ENCODE measurements at places on chromosomes 12 and 14. TPM values are rescaled to one million over a fixed set of nuclear protein-coding genes. Genes with fewer than 3 reads are reported as not detected.

PARP11 gene
- 5.5 TPM for total RNA-seq

HOTAIR gene
- not detected for total RNA-seq

DNA sequence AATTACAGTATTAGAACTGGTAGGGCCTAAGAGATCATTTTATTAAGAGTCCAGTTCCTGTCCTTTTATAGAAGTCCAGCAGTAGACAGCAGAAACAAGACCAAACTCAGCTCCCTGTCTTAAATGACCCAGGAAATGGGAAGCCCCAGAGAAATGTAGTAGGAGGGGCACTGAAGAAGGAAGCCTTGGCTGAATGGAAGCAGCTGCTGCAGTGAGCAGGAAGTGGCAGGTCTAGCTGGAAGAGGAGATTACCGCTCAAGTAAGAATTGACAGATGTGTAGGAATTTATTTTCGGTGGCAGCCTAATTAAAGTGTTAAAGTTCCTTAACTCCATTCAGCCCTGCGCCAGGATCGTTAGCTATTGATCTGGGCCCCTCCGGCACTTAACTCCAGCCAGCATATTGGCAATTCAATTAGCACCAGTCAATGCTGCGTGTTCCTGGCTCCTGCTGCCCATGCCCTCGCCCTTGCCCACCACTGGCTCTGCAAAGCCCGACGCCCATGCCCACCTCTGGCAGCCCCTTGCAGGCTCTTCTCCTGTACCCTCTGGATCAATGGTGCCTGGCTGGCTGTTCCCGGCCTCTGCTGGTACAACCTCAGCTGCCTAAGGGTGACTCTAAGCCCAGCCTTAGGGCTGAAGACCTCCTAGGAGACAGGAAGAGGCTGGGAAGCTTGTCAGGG is 21.1 kb downstream of the ZFHX2 start:
- no peak for DNase-seq

- DNase-seq: peak; percentile 85
Measured at GRCh38 chr12:4270831-4271716, 2.5 kb upstream of the CCND2 start.

DNA sequence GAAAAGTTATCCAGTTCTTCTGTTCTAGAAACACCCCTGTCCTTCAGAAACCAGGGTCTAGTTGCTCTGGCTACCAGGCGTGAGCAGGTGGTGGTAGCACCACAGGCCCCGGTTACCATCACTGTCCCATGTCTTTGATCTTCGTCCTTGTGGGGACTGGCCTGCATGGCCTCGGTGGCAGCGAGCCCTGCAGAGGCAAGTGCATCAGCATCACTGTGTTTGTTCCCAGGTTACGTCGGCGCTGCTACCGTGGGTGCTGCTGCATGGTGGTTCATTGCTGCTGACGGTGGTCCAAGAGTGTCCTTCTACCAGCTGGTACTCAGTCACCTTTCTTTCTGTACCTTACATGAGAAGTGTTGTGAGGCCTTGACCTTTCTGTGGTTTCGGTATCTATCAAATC is 58.9 kb downstream of the ANAPC7 start:
- no peak for DNase-seq

INHBE gene
- total RNA-seq: not detected

DNA sequence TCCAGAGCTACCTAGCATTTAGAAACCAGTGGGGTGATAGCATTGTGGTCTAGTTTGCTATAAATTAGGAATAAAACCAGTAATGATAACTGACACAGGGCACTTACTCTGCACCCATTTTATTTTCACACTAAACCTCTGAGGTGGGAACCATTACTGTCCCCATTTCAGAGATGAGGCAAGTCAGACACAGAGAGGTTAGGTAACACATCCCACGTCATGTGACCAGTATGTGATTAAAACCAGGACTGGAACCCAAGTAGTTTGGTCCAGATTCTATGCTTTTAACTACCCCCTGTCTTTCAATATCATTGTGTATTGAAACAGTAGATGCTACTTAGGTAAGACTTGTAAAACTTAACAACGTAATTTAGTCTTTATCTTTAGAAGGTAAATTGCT is 110.2 kb downstream of the PLXNC1 start:
- DNase-seq: no peak

FSCB gene
- total RNA-seq: not detected

GSC gene
- 0.38 TPM for total RNA-seq

DNA sequence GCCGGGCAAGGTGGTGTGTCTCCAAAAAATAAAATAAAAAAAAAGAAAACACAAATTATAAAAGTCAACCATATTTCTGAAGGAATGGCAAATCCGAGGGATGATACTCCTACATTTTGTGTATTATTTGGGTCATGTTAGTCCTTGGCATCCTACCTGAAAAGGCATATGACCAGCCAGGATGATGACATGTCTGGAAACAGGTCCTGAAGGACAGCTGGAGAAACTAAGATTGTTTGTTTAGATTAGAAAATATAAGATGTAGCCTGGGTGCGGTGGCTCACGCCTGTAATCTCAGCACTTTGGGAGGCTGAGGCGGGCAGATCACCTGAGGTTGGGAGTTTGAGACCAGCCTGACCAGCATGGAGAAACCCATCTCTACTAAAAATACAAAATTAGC is 47.6 kb upstream of the FOXJ2 start:
- DNase-seq: no peak

ESPL1 gene
- total RNA-seq: 0.97 TPM

GRCh38 chr12:53324113-53324778 is 2.8 kb upstream of the AAAS start:
- no peak for DNase-seq

GRCh38 chr14:47606566-47606965 is 68.8 kb downstream of the MDGA2 start:
- no peak for DNase-seq

DNA sequence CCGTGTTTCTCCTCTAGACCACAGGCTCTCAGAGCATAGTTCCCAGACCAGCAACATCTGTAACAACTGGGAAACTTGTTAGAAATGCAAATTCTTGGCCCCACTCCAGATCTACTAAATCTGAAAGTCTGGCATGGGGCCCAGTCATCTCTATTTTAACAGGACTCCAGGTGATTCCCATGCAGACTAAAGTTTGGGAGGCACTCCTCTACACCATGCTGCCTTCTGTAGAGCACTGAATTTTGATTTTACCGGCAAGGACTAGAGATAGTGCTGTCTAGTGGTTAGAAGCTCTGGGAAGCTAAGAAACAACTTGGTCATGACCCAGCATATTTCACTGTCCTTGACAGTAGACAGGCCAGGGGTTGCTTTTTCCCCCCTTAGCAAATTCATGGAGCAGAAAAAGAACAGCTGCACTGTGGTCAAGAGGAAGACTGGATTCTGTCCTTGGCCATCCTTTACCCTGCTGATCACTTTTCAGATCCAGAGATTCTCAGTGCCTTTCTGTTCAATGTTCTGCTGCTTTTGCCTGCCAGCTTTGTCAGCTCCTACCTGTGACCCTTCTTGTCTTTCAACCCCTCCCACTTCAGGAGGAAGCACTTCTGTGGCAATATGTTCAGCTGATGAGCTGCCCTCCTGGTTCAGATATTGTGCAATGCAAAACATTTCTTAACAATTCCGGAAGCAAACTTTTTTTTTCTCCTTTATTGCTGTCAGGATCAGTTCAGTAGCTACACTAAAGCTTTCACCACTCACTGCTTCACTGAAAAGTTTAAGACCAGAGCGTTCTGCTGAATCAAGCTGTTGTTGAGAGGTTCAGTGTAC is 133.8 kb upstream of the NUDT4 start:
- DNase-seq: no peak

DNA sequence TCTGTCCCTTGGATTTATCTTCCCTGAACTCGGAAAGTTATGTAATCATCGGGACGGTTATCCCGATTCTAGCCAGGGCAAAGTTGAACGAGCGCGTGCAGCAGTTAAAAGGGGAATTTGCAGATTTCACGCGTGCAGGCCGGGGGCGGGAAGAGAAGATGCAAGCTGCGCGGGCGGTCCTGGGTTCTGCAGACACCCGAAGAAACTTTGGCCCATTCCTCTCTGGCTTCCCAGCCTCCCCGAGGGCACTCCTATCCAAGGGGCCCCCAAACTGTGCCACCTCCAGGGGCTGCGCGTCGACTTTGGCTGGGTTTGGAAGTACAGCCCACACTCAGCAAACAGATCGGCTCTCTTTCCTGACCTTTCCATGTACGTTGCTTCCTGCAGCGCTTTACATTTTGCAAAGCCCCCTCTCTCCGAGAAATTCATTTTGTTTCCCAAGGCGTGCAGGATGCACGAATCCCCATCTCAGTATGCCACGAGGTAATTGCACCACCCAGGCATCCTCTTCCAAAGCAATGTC is 941 bp upstream of the PPP1CC start:
- DNase-seq: no peak

GRCh38 chr12:50317203-50317602 is 33.9 kb upstream of the LIMA1 start:
- no peak for DNase-seq

DNA sequence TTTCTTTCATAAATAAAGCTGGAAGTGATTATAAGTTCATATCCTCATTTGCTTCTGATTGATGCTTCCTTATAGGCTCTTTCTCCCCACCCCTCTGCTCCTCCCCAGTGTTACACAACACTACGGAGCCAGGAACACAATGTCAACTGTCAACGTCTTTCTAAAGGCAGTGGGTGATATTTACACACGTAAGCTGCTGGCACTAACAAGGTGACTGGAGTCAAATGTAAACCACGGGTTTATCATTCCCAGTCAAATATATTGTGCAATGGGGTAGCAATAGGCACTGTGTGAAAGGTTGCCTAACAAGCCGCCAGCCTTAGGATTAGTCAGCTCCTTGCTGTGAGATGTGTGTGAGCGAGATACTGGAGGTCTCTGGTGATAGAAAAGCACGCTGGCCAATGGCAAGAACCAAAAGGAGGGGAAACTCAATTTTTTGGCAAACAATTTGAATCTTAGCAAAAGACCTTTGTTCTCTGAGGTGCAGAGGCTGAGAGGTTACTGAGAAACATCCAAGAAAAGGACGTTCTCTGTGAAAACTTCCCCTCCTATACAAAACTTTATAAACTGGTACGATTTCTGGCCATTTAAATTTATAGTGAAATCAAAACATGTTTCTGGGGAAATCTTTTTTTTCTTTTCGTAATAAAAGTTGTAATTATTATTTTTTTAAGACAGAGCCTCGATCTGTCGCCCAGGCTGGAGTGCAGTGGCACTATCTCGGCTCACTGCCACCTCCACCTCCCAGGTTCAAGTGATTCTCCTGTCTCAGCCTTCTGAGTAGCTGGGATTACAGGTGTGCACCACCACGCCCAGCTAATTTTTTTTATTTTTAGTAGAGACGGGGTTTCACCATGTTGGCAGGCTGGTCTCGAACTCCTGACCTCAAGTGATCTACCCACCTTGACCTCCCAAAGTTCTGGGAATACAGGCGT is 22.3 kb upstream of the HECTD1 start:
- DNase-seq: no peak

DNA sequence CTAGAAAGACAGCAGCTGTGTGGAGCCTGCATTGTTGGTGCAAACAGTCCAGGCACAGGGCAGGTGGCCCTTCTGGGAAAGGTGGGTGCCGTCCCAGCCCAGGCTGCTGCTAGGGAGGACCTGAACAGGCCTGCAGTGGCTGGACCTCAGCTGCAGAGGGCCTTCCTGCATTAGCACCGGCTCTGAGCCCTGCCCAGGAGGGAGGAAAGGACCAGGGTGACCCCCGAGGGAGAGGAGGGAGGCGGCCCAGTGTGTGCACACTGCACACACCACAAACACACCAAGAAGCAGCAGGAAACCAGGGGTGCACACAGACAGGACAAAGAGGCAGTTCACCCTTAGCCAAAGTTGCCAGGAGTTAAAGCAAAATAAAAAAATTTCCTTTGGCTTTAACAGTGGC is 8.0 kb upstream of the PGAM5 start:
- DNase-seq: no peak

MYF5 gene
- total RNA-seq: not detected

ADCK1 gene
- total RNA-seq: 8.7 TPM

GRCh38 chr12:109797905-109798669 is 35.1 kb downstream of the TRPV4 start:
- DNase-seq: no peak

GRCh38 chr12:8629486-8630033 is 16.9 kb upstream of the AICDA start:
- DNase-seq: no peak

DNA sequence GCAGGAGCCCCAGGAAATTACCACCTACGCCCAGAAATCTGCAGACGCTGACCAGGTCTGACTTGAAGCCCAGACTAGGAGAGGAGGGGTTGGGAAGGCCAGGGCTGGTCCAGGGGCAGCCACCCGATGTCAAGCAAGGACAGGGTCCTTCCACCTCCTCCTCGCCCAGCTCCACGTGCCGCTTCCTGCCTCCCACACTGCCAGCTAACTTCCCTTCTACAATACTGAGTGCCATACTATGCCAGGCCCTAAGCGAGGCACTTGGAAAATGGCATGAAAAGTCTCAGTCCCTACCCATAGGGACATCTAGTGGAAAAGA is 71.7 kb downstream of the SETD3 start:
- DNase-seq: no peak

GRCh38 chr14:74290415-74290814 is 12.3 kb downstream of the ABCD4 start:
- no peak for DNase-seq

GRCh38 chr14:54116972-54117371 is 160.3 kb upstream of the BMP4 start:
- DNase-seq: no peak

SNAPC1 gene
- total RNA-seq: 11.8 TPM

DNA sequence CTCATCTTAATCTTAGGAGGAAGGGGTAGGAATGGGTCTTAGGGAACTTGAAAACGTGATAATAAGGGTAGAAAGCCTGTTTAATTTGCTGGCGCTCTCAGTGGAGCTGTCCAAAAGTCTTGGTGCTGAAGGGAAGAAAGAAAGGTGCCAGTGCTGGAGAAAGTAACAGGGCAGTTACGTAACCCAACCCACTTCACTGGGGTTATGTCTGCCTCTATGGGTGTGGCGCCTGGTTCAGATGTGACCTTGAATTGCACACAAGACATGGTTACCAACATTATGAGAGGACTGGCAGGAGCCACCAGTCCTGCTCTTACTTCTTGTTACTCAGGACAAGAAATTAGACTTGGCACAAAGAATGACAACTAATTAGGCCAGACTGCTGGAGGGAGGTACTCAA is 18.6 kb upstream of the GPATCH2L start:
- DNase-seq: no peak

GRCh38 chr12:2212971-2213869 is 160.4 kb downstream of the CACNA1C start:
- no peak for DNase-seq

GRCh38 chr12:21219206-21219605 is 88.2 kb downstream of the SLCO1B1 start:
- no peak for DNase-seq

DNA sequence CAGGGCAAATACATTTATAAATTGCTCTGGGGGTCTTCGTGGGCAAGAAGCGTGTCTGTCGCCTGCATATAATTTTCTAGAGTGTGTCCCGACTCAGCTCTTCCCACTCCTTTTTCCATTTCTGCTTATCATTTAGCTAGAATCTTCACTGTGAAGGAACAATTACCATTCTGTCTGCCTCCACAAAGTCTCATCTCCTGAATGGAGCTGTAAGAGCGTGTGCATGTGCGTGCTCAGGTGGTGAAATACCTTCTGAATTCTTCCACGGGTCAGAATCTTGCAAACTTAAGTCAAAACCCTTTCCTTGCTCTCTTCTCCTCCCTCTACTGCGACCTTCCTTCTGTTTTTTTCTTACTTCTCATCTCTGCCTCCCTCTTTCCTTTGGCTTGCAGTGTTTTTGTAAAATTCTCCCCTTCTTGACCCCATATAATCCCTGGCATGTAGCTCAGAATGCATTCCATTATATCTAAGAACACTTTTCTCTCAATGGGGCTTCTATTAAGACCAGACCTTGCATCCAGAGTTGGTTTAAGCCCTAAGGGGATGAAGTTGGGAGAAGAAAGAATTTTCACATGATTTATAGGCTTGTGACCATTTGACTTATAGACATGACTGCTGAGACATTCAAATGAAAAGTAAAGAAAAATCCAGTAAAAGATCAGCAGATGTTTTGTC is 25.0 kb upstream of the GSG1 start:
- DNase-seq: no peak
